ENCODE measurements at places on chromosomes 2 and 18. TPM values are rescaled to one million over a fixed set of nuclear protein-coding genes. Genes with fewer than 3 reads are reported as not detected.
A peak's percentile ranks its signal among the peaks of the same experiment; 100 is the strongest.

DNA sequence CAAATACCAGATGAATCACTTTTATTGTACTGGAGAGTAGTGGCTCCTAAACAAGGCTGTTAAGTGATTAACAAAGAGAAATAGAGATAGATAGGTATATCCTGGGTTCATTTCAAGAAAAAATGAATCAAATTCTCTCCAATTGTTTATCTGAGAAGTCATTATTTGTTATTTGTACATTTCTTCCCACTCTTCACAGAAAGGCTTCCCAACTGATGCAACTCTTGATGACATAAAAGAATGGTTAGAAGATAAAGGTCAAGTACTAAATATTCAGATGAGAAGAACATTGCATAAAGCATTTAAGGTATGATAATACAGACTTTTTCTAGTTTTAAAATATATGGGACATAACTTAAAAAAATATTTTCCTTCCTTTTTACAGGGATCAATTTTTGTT is 7.9 kb downstream of the SSB start:
- no peak for DNase-seq

DNA sequence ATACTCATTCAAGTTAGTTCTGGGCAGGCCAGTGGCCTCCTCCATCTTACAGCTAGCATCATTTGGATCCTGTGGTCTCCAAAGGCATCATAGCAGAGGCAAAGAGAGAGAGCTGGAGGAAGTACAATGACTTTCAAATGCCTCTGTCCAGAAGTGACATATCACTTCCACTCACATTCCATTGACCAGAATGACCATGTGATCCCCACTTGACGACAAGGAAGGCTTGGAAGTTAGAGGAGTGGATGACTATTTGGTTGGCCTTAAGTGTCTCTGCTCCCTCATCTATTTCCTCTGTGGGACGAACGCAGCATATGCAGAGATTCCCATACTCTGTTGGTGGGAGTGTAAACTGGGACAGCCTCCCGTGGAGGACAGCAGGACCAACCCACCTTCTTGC is 27.8 kb upstream of the MLPH start:
- DNase-seq, result no peak

GRCh38 chr2:159960414-159960813 is 102.0 kb downstream of the PLA2R1 start:
- peak; percentile 58 for DNase-seq

GRCh38 chr2:196415384-196415783 is 224.1 kb upstream of the CCDC150 start:
- no peak for DNase-seq

DNA sequence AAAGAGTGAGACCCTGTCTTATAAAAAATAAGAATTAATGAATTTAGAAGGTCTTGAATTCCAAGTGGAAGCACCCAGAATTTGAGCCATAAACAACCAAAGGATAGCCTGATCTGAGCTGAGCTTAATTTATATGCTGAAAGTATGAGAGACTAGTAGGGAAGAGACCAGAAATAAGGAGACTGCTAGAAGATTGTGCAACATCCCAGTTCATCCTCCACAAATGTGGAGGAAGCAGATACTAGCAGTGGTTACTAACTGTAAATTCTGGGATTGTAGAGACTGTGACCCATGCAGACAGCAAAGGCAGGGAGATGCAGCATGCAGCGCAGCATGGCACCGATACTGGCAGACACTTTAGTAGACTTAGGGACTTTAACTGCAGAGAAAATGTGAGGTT is 1.5 kb upstream of the SULT1C2 start:
- no peak for DNase-seq

GRCh38 chr2:38586931-38587330 is 15.8 kb downstream of the HNRNPLL start:
- DNase-seq, result no peak

Gene ANKRD30B
- 0.05 TPM for polyA plus RNA-seq

- no peak for DNase-seq
These were observed 61.0 kb upstream of the GPR45 start for GRCh38 chr2:105180491-105180972.

Gene SERPINB8
- polyA plus RNA-seq, result 18.4 TPM

Gene ERICH2
- not detected for polyA plus RNA-seq

Gene SPP2
- not detected for polyA plus RNA-seq

- DNase-seq, result no peak
These were observed 11.0 kb downstream of the CAPG start for GRCh38 chr2:85399183-85399455.

DNA sequence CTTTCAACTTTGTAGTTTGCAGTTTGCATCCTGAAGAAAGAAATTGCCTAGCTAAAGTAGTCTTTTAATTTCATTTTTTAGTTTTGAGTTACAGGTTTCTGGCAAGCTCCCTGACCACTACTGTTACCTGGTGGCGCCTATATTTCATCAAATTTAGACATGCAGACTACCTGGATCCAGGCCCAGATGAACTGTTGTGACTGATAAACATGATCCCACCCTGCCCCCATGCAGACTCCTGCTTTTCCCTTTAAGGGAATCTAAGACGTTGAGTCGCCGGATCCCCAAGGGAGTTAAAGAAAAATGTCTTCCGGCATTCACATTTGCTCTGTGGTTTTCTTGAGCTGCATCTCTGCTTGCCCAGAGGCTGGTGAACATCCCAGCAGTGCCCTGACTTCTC is 22.2 kb downstream of the METAP1D start:
- DNase-seq, result no peak

Gene REEP1
- polyA plus RNA-seq, result 0.28 TPM

GRCh38 chr2:7018282-7018701 is 101.1 kb downstream of the RNF144A start:
- DNase-seq, result no peak

DNA sequence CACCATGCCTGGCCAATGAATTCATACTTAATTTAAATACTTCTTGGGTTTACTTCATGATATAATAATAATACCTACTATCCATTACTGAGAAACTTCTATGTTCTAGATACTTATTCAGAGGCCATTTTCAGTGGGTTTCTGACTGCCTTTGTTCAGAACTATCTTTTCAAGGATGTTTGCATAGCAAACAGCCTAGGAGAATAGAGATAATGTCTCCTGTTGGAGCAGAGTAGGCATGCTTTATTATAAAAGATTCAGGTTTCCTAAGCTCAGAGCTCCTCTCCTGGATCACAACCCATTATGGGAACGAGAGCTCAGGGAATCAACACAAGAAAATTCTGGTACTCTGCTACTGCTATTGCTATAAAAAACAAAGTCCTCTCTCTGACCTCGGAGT is 11.1 kb downstream of the FASTKD1 start:
- no peak for DNase-seq

- no peak for DNase-seq
These were observed 49.5 kb upstream of the GPR17 start for GRCh38 chr2:127596311-127597045.

DNA sequence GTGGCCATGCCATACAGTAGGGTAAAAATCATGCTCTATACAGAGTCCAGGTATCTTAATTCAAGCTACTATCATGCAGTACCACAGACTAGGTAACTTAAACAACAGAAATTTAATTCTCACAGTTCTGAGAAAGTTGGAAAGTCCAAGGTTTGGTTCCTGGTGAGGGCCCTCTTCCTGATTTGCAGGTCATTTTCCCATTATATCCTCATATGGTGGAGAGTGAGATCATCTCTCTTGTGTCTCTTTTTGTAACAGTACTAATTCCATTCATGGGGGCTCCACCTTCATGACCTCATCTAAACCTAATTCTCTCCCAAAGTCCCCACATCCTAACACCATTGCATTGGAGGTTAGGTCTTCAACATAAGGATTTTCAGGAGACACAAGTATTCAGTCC is 335.0 kb upstream of the ACVR2A start:
- no peak for DNase-seq

- no peak for DNase-seq
These were observed 12.3 kb upstream of the ODC1 start for GRCh38 chr2:10460366-10460796.

Gene PRKAG3
- polyA plus RNA-seq, result not detected
